ENCODE measurements at places on chromosomes 4 and X. TPM values are rescaled to one million over a fixed set of nuclear protein-coding genes. Genes with fewer than 3 reads are reported as not detected.
A peak's percentile ranks its signal among the peaks of the same experiment; 100 is the strongest.

- peak; percentile 48 for DNase-seq
- H3K27me3 ChIP-seq = no peaks in the 10 kb centered on the region
- peak overlapping the region; percentile 91 for H3K27ac ChIP-seq
- peak overlapping the region; percentile 84 for H3K4me3 ChIP-seq
Observed at GRCh38 chr4:15653864-15654592, 1.1 kb downstream of the FBXL5 start.

GRCh38 chrX:149510386-149510785, 5.3 kb upstream of the IDS start:
- H3K4me1 ChIP-seq = no peaks in the 10 kb centered on the region
- no peak overlapping the region for H3K27ac ChIP-seq
- no peak overlapping the region for H3K4me3 ChIP-seq
- no peaks in the 10 kb centered on the region for H3K27me3 ChIP-seq
- H3K36me3 ChIP-seq = no peaks in the 10 kb centered on the region
- no peak for DNase-seq

- H3K36me3 ChIP-seq = no peaks in the 10 kb centered on the region
- no peak for DNase-seq
- no peaks in the 10 kb centered on the region for H3K4me1 ChIP-seq
- peak overlapping the region; percentile 39 for H3K4me3 ChIP-seq
- H3K27ac ChIP-seq = no peak overlapping the region
- no peaks in the 10 kb centered on the region for H3K27me3 ChIP-seq
Observed at GRCh38 chrX:48890934-48891401, 6.6 kb downstream of the TIMM17B start.

DNA sequence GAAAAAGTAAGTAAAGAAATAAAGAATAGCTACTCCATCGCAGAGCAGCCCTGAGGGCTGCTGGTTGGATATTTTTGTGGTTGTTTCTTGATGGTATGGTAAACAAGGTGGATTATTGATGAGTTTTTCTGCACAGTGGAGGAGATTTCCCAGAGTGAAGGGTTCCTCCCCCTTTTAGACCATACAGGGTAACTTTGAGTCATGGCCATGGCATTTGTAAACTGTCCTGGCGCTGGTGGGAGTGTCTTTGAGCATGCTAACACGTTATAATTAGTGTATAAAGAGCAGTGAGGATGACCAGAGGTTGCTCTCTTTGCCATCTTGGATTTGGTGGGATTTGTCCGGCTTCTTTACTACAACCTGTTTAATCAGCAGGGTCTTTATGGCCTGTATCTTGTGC, 128.2 kb downstream of the ASMT start:
- H3K36me3 ChIP-seq = no peaks in the 10 kb centered on the region
- no peaks in the 10 kb centered on the region for H3K4me1 ChIP-seq
- no peak overlapping the region for H3K27ac ChIP-seq
- H3K4me3 ChIP-seq = no peak overlapping the region
- H3K27me3 ChIP-seq = no peaks in the 10 kb centered on the region

Gene OTUD6A
- total RNA-seq = not detected

Gene ZAR1
- not detected for total RNA-seq

Gene APOOL
- 26.5 TPM for total RNA-seq

All from kidney (tissue), 22 donors.